NCI-H748 treated with DMSO at 0.1 percent for 48 hours (cell line): ENCODE measurements at places on chromosomes 1 and 21.

- DNase-seq = no peak
Measured at GRCh38 chr21:25298512-25299491, 308.5 kb downstream of the MRPL39 start.

- DNase-seq = no peak
Measured at GRCh38 chr1:189992856-189993255, 484.8 kb downstream of the BRINP3 start.

DNA sequence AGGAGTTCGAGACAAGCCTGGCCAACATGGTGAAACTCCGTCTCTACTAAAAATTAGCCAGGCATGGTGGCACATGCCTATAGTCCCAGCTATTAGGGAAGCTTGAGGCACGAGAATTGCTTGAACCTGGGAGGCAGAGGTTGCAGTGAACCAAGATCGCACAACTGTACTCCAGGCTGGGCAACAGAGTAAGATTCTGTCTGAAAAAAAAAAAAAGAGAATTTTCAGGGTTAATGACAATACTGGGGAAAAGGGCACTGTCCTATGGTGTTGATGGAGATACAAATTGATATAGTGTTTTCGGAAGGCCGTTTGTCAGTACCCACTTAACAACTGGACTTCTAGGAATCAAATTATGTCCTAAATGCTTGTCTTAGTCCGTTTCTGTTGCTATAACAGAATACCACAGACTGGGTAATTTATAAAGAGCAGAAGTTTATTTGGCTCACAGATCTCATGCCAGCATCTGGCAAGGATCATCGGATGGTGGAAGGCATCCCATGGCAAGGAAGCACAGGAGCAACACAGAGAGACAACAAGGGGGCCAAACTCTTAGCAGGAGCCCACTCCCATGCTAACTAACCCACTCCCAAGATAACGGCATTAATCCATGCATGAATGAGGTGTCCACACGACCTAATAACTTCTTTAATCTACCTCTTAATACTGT is 41.3 kb downstream of the ZBTB8A start:
- no peak for DNase-seq

DNA sequence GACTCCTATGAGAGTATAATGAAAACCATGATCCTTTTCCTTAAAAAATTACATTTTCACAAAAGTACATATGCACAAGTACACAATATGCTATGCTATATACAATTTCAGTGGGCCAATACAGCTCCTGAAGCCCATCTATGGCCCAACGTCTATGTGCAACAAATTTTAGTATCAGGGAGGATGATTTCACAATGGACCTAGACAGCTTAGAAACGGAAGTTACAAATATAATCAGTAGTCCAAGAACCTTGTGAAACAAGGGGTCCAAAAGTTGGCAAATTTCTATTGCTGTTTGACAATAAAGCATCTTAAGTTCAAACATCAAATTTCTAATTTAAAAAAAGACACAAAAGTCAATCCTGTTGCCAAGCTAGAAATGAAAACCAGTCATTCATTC is 87.0 kb downstream of the DPYD start:
- DNase-seq = no peak

GRCh38 chr1:152968248-152968647 is 2.2 kb upstream of the SPRR4 start:
- no peak for DNase-seq

DNA sequence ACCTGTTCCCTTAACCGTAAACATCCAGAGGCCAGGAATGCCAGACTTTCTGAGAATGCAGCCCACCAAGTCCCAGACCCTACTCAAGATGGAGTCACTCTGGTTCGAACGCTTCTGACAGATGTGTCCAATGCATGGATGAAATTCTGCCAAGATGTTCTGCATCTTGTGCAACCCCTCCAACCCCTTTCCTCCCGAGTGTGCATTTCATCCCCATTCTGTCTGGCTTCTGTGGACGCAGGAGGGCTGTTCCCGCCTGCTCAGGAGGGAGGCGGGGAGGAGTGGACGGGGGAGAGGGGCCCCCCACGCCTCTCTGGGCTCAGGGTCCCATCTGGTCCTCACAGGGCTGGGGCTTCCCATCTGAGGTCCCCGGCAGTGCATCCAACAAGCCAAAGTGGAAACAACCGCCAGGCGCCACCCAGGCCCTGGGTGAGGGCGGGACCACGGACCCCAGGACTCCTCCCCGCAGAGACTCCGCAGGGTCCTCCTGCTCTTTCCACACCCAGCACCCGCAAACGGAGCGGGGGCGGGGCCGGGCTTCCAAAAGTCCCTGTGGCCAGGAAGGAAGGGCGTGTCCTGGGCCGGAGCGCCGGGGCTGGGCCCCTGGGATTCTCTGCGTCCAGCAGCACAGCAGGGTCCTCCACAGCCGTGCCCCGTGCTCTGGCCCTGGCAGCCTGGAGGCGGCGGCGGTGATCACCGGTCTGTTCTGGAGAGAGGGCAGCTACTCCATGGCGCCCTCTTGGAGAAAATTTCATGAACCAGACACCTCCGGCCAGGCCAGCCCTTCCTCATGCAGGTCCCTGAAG is 27.8 kb upstream of the SUMO3 start:
- DNase-seq = peak; percentile 10

- no peak for DNase-seq
Measured at GRCh38 chr1:166153525-166154314, 13.1 kb downstream of the FAM78B start.

- DNase-seq = no peak
Measured at GRCh38 chr1:14607295-14607694, 8.8 kb downstream of the KAZN start.

DNA sequence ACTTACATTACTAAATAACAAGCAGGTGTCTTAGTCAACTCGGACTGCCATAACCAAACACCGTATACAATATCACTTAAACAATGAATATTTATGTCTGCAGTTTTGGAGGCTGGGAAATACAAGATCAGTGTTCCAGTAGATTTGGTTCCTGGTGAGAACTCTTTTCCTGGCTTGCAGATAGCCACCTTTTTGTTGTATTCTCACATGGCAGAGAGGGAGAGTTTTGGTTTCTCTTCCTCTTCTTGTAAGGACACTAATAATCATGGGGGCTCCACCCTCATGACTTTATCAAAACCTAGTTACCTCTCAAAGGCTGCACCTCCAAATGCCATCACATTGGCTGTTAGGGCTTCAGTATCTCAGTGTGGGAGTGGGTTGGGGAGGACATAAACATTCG is 82.9 kb upstream of the CACYBP start:
- no peak for DNase-seq

DNA sequence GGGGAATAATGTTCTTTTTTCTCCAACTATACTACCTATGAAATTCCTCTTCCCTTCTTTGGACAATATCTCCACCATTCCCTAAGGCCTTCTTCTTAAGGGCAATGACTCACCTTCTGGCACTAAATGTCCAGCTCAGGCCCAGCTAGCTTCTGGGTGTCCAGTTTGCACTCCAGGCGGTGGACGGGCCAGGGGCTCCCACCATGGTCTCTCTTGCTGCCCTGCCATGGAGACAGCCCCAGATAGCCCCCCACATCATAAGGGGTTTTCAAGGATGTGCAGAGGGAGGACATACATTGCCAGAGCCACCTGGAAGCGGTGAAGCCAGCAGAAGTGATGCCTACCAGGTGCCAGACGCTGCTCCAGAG is 43.8 kb downstream of the C1orf198 start:
- no peak for DNase-seq

DNA sequence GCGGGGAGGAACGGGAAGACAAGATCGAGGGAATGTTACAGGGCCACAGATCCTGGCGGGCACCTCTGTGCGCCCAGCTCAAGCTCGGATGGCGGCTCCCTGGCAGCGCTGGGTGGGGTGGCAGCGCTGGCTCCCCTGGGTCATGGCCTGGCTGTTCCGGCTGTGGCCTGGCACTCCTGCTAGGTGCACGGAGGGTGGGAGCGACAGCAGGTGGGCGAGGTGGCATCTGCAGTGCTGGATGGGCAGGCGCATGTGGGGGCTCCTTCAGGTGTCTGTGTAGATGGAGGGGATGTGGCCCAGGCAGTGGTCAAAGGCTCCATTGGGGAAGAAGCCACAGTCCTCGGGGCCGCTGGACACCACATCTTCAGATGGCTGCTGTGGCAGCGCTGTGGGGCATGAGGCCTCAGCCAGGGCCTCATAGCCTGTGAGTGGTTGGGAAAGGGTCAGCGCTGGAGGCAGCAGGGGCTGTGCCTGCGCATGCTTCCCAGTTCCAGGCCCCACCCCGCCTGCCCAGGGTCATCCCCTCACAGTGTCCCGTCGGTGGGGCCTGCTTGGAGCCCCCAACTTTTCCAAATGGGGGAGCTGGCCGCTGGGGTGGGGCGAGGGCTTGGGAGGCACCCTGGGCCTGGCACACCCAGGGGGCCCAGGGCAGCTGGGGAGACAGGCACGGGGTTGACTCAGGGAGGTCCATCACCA is 47.3 kb downstream of the DMRTB1 start:
- no peak for DNase-seq

DNA sequence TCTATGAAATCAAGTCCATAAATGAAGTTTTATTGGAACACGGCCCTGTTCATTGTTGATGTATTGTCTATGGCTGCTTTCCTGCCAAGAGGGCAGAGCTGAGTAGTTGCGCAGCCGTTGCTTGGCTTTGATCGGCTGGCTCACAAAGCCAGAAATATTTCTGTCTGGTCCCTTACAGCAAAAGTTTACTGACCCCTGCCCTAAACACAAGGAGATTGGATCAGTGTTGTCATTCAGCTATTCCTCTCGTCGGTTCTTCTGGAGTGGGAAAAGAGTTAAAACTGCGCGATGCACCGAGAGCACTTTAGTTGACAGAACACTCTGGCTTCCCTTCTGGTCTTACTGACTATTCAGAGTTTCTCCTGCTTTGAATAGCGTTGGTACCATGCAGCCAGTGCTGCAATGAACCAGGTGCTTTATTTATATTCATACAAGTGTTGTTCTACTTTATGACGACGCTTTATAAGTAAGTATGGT is 868 bp downstream of the ZBTB40 start:
- no peak for DNase-seq

DNA sequence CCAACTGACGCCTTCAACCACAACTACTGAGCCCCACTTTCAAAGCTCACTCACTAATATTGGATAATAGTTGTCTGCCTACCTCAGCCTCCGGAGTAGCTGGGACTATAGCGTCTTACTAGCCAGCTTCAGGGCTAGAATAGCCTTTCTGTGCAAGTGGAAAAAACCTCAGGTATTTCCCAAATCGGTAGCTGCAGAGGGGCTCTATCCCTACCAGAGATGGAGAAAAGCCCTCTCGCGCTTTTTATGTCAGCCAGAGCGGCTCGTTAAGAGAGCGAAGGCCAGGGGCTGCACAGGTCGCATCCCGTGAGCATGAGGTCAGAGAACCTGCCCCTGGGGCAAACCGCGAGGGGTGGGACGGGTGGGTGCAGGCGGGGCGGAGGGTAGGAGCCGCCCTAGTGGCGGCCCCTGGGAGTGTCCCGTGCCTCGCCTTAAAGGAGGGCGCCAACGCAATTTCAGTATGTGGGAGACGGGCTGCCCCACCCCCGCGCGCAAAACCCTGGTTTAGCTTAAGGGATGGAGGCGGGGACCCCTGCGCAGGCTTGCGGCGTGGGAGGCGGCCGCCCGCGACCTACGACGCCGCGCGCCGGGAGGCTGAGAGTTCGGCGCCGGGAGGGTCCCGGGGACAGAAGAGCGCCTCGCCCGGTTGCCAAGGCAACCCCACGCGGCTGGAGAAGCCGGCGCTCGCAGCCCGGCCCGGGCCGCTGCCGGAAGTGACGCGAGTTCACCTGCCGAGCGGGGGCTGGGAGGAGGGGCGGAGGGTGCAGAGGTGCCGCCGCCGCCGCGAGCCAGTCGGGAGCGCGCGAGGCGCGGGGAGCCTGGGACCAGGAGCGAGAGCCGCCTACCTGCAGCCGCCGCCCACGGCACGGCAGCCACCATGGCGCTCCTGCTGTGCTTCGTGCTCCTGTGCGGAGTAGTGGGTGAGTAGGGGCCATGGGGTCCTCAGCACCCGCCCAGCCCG is at the start of gene CXADR:
Gene CXADR, plus strand, starts transcription at position 791 of the 961 bp plus-strand sequence. Its CDS starts 87 bp downstream, at position 878.
- DNase-seq = peak; percentile 76

DNA sequence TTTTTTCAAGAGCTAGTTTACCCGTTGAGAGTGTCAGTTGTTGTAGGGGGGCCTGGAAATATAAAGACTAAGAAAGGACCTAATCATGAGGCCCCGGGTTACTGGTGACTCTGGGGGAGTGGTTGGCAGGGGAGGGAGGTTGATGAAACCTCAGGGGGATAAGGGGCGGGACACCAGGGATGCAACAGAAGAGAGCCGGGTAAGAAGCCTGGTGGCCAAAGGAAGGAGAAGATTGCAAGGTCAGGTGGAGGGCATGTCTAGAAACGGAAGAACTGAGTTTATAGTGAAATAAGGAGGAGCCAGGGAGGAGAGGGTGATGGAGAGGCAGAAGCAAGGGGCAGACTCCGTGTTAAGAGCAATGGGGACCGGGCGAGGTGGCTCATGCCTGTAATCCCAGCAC is 12.5 kb upstream of the SPOCD1 start:
- no peak for DNase-seq
